ENCODE measurements at places on chromosomes 16 and 17.

DNA sequence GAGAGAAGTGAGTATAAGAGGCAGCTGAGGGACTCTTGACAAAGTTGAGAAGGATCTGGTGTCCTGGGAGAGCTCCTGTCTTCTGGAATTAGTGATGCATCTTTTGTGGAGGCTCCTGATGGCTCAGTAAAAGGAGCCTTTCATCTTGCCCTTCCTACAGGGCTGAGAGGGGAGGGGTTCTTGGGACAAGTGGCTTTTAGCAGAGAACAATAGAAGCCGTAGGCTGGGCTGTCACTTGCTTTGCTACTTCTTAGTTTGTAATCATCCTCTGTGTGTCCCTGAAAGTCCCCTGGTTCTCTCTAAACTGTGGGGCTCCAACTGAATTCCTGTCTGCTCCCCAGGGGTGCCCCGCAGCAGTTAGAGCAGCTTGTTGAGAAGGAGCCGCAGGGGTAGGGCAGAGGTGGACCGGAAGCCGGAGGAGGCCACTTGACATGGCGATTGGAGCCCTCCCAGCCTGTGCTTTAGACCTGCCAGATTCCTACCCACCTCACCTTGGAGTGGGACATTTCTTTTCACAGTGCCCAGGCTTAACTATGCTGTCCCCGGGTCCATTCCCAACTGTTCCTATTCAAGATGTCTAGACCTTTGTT lies 85.1 kb downstream of the PRKCA start:
- DNase-seq, result no peak

DNA sequence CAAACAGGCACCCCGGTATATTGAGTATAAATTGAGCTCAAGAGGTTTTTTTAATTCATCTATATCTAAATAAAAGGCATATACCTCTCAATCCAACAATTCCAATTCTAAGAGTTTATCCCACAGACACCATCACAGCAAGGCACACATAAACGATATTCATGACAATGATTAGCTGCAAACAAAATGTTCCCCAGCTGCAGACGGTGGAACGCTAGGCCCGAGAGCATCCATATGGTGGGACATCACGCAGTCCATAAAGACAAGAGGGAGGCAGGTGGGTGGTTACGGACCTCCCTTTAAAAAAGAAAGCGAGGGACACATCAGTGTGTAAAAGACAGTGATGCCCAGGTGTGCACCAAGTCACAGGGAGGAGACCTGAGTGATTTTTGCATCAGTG lies 28.1 kb downstream of the MEAK7 start:
- DNase-seq, result no peak

- no peak for DNase-seq
Measured at GRCh38 chr17:68693466-68693865, 92.3 kb upstream of the FAM20A start.

DNA sequence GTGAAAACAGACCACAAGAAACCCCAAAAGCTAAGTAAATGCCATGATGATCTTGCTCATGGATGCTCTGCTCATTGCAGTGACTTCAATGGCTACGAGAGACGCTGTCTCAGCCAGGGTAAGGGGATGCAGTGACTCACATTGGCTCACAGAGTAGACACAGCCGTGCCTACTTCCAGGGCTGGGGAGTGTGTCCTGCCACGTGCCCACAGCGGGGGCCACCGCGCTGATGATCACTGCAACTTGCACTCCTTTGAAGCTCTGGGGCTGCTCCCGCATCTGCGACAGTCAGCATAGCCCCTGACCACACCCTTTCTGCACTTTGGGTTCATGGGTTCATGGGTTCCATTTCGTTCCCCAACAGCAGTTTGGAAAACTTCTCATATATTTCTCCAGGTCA lies 231.4 kb upstream of the RPL38 start:
- DNase-seq, result no peak

DNA sequence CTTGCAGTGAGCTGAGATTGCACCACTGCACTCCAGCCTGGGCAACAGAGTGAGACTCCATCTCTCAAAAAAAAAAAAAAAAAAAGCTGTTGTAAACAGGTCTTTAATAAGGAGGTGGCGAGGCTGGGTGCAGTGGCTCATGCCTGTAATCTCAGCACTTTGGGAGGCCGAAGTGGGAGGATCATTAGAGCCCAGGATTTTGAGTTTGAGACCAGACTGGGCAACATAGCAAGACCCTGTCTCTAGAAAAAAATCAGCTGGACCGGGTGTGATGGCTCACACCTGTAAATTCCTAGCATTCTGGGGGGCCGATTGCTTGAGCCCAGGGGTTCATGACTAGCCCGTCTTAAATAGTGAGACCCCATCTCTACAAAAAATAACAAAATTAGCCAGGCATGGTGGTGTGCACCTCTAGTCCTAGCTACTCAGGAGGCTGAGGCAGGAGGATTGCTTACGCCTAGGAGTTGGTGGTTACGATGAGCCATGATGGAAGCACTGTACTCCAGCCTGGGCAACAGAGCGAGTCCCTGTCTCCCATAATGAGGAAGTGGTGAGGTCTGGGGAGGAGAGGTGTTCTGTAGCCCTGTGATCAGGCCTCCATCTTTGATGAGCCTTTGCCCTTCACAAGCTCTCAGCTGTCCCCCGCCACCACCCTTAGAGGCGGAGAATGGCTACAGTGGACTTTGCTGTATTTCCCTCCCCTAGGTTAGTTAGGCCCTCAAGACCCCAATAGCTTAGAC lies 36.2 kb downstream of the ZNF778 start:
- no peak for DNase-seq

DNA sequence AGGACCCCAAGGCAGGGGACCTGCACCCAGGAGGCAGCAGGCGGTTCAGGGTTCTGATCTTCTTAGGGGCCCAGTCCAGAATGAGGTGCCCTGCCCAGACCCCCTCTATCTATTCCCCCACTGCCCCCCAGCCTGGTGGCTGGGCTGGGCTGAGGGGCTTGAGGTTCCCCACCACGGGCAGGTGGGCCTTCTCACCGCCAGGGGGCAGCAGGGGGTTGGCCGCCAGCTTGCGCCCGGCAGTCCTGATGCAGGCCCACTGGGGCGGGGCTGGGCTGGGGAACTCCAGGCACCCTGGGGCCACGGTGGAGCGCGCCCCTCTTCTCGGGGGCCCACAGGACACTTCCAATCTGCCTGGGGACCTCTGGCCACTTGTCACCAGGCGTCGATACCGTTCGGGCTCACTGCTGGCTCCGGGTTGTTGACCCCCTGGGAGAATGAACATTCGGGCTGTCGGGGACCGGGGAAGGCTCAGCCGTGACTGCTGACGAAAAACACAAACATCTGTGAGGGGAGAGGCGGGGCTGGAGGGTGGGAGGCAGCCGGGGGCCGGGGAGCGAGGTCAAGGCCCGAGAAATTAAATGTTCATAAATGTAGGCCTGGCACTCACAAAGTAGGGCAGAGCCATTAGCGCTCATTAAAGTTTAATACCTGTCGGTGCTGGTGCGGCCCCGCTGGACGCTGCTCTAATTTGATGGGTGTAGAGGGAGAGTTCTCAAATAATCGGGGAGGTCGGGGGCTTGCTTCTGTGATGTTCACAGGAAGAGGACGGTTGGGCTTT lies 219.3 kb upstream of the GSE1 start:
- DNase-seq, result peak; percentile 65

DNA sequence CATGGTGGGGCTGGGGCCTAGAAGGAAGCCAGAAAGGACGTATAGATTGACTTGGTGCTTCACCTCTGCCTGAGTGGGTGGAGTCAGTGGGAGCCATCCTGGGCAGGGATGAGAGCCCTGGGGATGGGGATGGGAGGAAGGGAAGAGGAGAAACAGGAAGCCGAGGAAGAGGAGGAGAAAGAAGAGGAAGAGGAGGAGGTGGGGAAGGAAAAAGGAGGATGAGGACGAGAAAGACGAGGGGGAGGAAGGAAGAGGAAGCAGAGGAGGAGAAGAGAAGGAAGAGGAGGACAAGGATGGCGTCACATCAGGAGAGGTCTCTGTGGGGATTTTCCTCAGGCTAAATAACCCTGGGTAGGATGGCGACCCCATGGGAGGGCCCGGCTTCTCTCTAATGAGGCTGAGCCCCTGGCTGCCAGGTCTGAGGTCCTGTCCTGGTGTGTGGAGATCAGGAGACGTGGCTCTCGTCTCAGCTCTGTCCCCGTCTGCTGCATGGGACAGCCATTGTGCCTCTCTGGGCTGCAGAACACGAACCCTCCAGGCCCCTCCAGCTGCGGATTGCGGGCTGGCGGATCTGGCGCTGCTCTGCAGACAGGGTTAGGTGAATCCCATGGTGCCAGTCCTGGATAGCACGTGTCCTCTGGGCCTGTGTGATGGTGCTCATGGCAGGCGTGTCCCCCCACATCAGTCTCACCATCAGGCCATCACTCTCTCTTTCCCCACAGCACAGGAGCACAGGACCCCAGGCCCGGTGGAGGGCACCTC lies 35.5 kb upstream of the MTSS2 start:
- DNase-seq, result no peak

GRCh38 chr17:49548506-49549310 lies 27.0 kb upstream of the NXPH3 start:
- no peak for DNase-seq

GRCh38 chr16:21982108-21982507 lies 18.8 kb downstream of the PDZD9 start:
- no peak for DNase-seq

DNA sequence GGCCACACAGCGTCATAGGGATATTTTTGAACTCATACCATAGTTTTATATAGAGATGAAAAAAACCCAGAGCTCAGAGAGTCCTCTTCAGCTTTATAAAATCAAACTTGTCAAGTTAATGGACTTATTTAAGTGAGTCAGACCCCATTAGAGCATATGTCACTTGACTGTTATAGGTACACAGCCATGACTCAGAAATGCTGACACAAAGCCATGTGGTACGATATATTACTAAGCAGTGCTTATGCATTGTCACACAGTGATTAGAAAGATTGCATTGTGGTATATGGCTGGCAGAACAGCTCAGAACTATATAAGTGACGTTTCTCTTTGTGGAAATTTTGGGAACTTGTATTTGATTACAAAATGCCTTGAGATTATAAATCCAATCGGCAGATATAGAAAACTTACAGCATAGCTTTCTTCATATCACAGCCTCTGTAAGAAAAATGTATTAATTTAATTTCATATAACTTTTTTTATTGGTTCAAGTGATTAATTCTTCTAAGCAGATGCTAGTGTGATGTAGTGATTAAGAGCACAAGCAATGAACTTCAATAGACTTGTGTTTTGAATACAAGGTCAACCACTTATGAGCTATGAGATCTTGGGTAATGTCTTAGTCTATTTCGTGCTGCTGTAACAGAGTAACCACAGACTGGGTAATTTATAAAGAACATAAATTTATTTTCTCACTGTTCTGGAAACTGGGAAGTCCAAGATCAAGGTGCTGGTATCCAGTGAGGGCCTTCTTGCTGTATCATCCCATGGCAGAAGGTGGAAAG lies 25.8 kb upstream of the GINS3 start:
- no peak for DNase-seq

DNA sequence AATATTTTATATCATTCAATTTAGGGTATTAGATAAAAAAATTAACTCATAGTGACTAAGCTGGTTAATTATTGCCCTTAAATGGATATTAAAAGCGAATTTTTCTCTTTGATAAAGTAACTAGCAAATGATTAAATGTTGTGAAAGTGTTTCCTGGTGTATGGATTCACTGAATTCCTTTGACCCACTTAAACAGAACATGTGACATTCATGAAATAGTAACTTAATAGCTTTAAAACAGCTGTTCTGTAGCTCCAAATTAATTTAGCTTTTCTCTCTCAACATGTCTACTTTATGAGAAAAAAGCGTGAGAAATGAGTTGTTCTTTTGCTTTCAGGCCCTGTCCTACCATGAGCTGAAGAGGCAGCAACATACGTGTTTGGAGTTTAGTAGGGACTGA lies 36.4 kb upstream of the APPBP2 start:
- no peak for DNase-seq

DNA sequence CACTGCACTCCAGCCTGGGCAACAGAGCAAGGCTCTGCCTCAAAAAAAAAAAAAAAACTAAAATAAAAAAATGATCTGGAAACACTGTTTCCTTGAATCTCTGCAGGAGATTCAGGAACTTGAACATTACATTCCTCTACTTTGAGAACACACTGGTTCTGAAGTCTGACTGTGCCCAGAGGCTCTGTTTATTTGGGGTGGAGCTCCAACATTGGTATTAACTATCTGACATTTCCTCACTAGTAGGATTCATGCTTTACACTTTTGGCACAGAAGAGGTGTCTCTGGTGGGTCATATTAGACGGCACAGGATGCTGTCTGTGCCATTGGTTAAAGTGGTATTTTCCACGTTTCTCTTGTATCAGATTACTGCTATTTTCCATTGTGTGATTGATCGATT lies 10.4 kb downstream of the SULT1A2 start:
- DNase-seq, result no peak

- DNase-seq, result no peak
Measured at GRCh38 chr16:27853651-27854050, 209.9 kb downstream of the GSG1L start.

DNA sequence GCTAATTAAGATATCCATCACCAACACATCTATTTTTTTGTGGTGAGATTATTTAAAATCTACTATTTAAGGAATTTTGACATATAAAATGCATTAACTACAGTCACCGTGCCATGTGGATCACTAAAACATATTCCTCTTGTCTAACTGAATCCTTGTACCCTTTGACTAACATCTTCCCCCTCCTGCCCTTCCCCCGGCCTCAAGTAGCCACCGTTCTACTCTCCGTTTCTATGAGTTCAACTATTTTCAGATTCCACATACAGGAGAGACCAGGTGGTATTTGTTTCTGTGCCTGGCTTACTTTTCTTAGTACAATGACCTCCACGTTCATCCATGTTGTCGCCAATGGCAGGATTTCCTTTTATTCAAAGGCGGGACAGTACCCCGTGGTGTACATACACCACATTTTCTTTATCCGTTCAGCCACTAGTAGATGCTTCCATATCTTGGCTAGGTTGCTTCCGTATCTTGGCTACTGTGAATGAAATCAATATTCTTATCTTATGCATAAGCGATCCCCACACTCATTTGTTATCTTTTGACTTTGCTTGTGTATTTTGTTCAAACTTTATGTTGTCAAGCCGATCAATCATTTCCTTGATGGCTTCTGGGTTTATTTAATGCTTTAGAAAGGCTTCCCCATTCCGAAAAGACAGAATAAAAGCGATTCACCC lies 134.7 kb downstream of the KCNJ12 start:
- DNase-seq, result no peak

GRCh38 chr17:2400474-2400866 lies 390 bp downstream of the MNT start:
- peak; percentile 59 for DNase-seq

- no peak for DNase-seq
Measured at GRCh38 chr17:44940317-44940716, 7.3 kb downstream of the KIF18B start.

- DNase-seq, result no peak
Measured at GRCh38 chr16:89489898-89490438, 393 bp downstream of the ANKRD11 start.

- no peak for DNase-seq
Measured at GRCh38 chr16:89847940-89848297, 19.6 kb downstream of the SPIRE2 start.
